Astrocyte (in vitro differentiated cells and primary cell): ENCODE measurements at places on chromosomes 5 and 9. TPM values are rescaled to one million over a fixed set of nuclear protein-coding genes. Genes with fewer than 3 reads are reported as not detected.

DNA sequence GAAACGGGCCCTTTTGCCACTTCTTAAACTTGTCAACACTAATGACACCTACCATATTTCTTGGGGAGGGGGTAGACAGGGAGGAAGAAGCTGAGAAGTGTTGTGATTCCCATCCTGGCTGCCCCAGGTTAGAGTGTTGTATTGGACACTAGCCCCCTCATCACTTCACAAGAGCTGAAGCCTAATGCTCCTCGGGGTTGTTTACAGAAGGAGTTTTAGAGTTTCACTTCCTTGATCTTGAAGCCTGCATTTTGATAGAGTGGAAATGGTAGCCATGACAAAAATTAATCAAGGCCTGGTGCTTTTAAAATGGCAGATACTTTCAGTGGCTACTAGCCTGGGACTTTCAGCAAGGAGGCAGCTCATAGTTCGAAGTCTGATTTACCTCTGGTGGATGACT lies 11.0 kb upstream of the FAM120AOS start:
- no peak overlapping the region for H3K27ac ChIP-seq
- H3K4me1 ChIP-seq, result peaks cover 12% of the 10 kb centered on the region
- no peaks in the 10 kb centered on the region for H3K36me3 ChIP-seq
- DNase-seq, result no peak
- no peaks in the 10 kb centered on the region for H3K27me3 ChIP-seq

Gene POLR3G
- 6.3 and 7.8 TPM in 2 replicates for total RNA-seq

Gene SELENOP
- total RNA-seq, result 11.4 and 11.6 TPM in 2 replicates

Gene AFF4
- 154 and 163 TPM in 2 replicates for total RNA-seq

Gene IL4
- total RNA-seq, result not detected in 2 replicates

Gene FOXD4L5
- total RNA-seq, result 0.11 TPM in 1 of 2 replicates, not detected in the other

GRCh38 chr5:10455277-10455670 lies 13.6 kb downstream of the ROPN1L start:
- no peaks in the 10 kb centered on the region for H3K27me3 ChIP-seq
- no peaks in the 10 kb centered on the region for H3K36me3 ChIP-seq
- H3K4me3 ChIP-seq, result no peak overlapping the region
- peak overlapping the region; percentile 46 for H3K27ac ChIP-seq
